ENCODE measurements at places on chromosomes 1 and 21.

DNA sequence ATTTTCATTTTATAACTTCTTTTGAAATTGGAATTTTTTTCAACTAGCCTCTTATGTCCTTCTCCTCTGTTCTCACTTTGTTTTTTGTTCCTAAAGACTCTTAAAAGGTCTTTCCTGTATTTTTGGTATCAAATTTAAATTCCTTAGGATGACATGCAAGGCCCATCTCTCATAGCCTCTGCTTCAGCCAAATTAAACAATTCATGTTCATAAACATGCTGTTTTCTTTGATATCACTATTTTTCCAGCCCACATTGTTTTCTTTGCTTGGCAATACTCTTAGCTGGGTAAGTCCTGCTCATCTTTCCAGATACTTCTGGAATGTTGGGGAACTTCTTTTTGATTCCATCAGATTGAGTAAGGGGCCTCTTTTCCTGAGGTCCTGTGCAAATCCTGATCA is 55.8 kb upstream of the GPR88 start:
- DNase-seq = no peak

- no peak for DNase-seq
These were observed 73.3 kb upstream of the SLC44A3 start for GRCh38 chr1:94746635-94747525.

DNA sequence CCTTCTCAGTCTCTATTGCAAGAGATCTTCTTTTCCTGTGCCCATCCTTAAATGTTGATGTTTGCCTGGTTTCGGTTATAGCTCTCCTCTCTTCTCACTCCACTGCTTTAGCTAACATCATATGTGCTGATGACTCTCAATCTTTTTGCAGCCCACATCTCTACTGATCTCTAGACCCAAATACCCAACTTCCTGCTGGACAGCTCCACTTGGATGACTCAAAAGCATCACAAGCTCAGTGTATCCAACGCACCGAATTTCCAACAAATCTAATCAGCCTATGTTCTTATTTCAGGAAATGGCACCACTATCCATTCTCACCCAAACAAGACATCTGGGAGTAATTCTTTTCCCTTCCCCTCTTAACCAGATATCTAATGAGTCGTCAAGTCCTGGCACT is 79.1 kb upstream of the ARTN start:
- no peak for DNase-seq

DNA sequence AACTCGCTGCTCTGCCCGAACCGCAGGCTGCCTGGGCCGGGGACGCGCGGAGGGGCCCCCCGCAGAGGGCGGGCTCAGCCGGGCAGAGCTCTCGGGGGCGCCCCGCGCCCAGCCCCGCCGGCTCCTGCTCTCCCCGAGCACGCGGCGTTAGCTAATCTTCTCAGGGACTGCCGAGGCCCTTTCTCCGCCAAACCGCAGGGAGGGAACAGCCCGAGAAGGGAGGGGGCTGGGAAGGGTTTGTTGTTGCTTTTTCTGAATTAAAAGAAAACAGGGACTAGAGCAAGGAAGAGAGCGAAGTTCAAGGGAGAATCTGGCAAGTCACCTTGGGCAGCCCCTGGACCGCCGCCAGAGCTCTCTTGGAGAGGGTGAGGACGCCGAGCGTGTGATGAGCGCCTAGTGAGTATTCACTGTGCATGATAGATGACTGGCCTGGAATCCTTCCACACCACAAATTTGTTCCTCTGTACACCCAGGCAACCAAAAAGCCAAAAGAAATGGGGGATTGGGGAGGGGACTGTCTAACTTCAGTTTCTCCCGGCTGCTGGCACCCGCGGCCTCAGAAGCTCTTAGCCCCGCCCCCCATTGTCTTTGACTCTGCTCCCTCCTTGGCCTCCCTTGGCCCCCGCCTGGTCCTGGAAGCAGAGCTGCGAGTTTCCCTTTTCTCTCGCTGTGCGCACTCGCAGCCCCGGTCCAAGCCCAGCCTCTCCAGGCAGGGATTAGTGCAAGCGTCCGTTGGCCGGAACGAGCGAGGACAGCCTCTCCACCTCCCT is 19.7 kb upstream of the LMX1A start:
- DNase-seq = peak; percentile 80

DNA sequence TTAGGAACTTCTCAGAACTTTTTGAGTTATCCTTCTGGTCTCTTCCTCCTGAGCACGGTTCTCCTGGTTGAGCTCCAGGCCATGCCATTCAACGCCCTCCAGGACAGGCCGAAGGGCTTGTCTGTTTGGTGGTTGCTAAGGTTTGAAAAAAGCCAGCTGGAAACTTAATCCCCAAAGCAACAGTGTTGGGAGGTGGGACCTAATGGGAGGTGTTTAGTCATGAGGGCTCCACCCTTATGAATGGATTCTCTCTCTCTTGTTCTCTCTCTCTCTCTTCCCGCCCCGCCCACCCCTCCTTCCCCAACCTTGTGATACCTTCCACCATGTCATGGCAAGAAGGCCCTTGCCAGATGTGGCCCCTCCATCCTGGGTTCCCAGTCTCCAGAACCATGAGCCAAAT is 829 bp downstream of the KCNE1 start:
- DNase-seq = no peak

Data from ureter (tissue), 1 donor.